CD8-positive, alpha-beta memory T cell (primary cell): ENCODE measurements at places on chromosomes 4 and X. TPM values are rescaled to one million over a fixed set of nuclear protein-coding genes. Genes with fewer than 3 reads are reported as not detected.
A peak's percentile ranks its signal among the peaks of the same experiment; 100 is the strongest.

DNA sequence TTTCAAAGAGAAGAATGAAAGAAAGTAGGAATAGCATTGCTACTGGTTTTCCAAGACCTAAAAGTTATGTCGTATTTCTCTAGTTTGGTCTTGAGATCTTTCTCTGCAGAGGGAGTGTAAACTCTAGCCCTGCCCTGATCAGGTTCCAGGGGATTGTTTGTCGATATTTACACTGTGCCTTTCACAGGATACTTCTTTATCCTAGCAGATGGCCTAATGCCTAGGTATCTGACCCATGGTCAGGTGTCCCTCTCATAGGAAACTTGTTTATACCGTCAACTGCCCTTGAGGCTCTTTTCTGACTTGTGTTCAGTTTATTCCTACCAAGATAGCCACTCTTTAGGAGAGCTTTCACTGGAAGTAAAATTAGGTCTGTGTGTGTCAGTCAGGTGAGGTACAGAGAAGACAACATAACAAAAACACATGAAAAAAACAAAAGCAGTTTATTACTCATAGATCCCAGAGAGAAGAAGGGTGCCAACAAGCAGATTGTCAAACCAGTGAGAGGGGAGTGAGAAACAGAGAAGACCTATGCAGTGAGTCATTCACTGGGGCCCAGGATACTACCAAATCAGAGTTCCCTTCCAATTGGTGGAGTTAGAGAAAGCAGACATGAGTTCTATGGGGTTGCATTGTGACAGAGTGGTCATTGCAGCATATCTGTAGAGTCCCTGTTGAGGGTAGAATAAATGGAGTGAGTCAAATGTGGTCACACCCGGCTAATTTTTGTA is 40.6 kb upstream of the THOC2 start:
- no peaks in the 10 kb centered on the region for H3K4me1 ChIP-seq
- no peak for DNase-seq
- H3K27me3 ChIP-seq = no peaks in the 10 kb centered on the region
- no peak overlapping the region for H3K4me3 ChIP-seq
- no peaks in the 10 kb centered on the region for H3K36me3 ChIP-seq

DNA sequence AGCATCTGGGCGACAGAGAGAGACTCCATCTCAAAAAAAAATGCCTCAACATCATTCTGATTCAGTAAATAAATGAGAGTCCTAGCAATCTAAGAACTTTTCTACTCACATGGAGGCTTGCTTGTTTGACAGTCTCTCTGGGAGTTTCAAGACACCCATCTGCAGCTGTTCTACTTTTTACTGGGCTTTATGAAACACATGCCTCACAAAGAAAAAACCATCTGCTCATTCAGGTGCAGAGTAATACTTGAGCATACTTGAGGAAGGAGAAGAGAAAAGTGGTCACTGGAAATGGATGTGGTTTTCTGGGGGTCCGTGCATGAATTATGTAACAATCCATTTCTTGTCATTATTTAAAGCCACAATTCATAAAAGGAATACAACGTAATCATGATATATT is 87.1 kb upstream of the DDX53 start:
- no peaks in the 10 kb centered on the region for H3K36me3 ChIP-seq
- H3K27me3 ChIP-seq = no peaks in the 10 kb centered on the region
- H3K4me1 ChIP-seq = no peaks in the 10 kb centered on the region
- H3K27ac ChIP-seq = no peak overlapping the region
- H3K4me3 ChIP-seq = no peak overlapping the region

- H3K36me3 ChIP-seq = no peaks in the 10 kb centered on the region
- no peaks in the 10 kb centered on the region for H3K27me3 ChIP-seq
- no peak overlapping the region for H3K27ac ChIP-seq
- no peak overlapping the region for H3K4me3 ChIP-seq
- H3K4me1 ChIP-seq = no peaks in the 10 kb centered on the region
Measured at GRCh38 chr4:137393044-137393443, 139.2 kb downstream of the PCDH18 start.

GRCh38 chr4:32985256-32985655 is 2265.1 kb downstream of the PCDH7 start:
- no peak overlapping the region for H3K4me3 ChIP-seq
- no peak overlapping the region for H3K27ac ChIP-seq
- no peaks in the 10 kb centered on the region for H3K36me3 ChIP-seq
- H3K4me1 ChIP-seq = no peaks in the 10 kb centered on the region
- DNase-seq = no peak

DNA sequence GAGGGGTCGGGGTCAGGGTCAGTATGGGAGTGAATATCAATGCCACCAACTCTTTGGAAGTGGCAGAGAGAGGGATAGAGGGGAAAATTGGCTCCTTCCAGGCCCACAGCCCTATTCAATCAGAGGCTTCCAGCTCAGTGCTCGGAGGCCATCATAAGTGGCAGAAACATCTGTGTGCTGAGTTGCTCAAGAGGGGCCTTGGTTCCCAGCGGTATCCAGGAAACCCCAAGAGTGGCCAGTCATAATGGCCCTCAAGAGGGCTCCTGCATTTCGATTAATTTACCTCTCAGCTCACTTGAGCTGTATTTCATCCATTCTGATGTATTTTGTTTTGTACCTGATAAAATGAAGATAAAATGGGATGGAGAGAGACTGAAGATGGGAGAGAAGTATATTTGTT is 154.3 kb upstream of the EOLA2 start:
- H3K36me3 ChIP-seq = no peaks in the 10 kb centered on the region
- H3K27ac ChIP-seq = no peak overlapping the region
- no peak overlapping the region for H3K4me3 ChIP-seq
- H3K4me1 ChIP-seq = no peaks in the 10 kb centered on the region

DNA sequence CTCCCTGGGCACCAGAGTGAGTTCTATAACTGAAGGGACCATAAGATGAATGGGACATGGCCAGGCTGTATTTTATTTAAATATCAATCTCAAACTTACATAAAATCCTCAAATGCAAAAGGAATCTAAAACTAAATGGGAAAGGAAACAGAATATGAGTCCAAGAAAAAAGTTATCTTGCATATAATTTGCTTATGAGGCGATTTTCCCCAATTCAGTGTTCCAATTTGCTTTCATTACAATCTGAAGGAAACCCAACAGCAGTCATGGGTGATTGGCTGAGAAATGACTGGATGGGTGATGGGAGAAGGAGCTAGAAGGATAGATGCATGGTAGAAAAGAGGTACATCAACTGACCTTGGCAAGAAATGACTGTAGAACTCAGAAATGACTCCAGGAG is 511.3 kb upstream of the TENM3 start:
- H3K27me3 ChIP-seq = no peaks in the 10 kb centered on the region
- no peak overlapping the region for H3K4me3 ChIP-seq
- no peak overlapping the region for H3K27ac ChIP-seq

GRCh38 chrX:44874420-44875184 is 1.6 kb downstream of the KDM6A start:
- peak; percentile 9 for DNase-seq
- peak overlapping the region; percentile 87 for H3K27ac ChIP-seq
- H3K4me1 ChIP-seq = peaks cover 18% of the 10 kb centered on the region
- no peaks in the 10 kb centered on the region for H3K27me3 ChIP-seq
- peak overlapping the region; percentile 86 for H3K4me3 ChIP-seq

GRCh38 chr4:23710298-23710697 is 179.5 kb downstream of the PPARGC1A start:
- no peak overlapping the region for H3K4me3 ChIP-seq
- no peak overlapping the region for H3K27ac ChIP-seq
- no peaks in the 10 kb centered on the region for H3K27me3 ChIP-seq
- H3K36me3 ChIP-seq = no peaks in the 10 kb centered on the region
- DNase-seq = no peak
- no peaks in the 10 kb centered on the region for H3K4me1 ChIP-seq

- H3K27me3 ChIP-seq = no peaks in the 10 kb centered on the region
- no peak for DNase-seq
- H3K27ac ChIP-seq = no peak overlapping the region
- no peaks in the 10 kb centered on the region for H3K4me1 ChIP-seq
- no peak overlapping the region for H3K4me3 ChIP-seq
Measured at GRCh38 chr4:183146478-183146877, 47.4 kb downstream of the WWC2 start.

DNA sequence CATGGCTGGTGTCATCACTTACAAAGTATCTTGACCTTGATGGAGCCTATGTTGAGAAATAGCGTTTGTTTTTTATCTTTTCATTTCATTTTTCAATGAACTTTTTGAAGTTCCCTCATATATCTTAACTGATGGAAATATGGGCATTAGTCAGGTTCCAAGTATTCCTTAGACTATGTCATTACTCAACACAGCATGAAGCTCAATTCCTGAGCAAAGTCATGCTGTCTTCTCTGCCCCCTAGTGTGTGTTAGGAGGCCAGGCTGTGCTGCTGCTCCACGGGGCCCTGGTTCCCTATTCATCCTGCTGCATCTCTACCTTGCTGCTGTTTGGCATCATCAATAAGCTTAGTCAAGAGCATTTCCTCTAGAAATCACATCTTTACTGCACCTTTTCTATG is 40.9 kb downstream of the GPR143 start:
- no peak overlapping the region for H3K4me3 ChIP-seq
- no peak for DNase-seq
- H3K4me1 ChIP-seq = no peaks in the 10 kb centered on the region
- H3K36me3 ChIP-seq = no peaks in the 10 kb centered on the region

DNA sequence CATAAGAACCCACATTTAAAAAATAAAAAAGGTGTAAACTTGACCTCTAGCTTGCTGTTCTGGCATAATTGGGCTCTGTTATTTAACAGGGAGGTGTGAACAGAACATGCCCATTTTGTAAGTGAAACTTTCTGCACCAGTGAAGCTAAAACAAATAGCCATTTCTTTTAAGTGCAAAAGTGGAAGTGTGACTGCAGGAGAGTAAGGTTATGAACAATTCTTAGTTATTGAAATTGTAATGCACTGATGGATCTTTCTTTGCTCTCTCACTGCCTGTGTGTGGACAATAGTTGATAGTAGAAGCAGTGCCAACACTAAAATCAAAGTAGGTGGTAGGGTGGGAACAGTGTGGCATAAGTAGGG is 12.6 kb downstream of the P2RY10 start:
- no peaks in the 10 kb centered on the region for H3K27me3 ChIP-seq
- DNase-seq = no peak
- H3K27ac ChIP-seq = no peak overlapping the region
- H3K4me1 ChIP-seq = peaks cover 49% of the 10 kb centered on the region
- H3K4me3 ChIP-seq = no peak overlapping the region
- H3K36me3 ChIP-seq = peaks cover 15% of the 10 kb centered on the region

DNA sequence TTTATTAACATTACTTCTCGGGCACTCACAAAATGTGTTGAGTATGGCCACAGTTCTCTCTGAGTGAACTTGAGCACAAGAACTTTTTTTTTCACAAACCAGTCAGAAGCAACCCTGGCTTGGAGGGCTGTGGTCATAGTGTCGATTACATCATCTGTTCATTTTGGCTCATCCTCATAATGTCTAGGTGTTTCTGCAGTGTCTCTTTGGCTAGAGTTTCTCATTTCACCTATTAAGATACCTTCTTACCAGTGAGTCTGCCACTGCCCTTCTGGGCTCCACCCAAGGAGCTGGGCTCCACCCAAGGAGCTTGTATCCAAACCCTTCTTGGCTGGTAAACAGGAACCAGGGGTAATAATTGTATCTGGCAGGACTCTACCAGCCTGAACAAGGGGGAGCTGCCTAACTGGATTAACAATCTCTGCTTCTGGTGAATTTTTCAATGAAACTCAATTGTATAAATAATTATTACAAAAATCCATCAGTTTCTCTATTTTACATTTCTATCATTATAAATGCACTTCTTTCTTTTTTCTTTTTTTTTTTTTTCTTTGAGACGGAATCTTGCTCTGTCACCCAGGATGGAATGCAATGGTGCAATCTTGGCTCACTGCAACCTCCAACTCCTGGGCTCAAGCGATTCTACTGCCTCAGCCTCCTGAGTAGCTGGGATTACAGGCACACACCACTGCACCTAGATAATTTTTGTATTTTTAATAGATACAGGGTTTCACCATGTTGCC is 667.7 kb upstream of the SLIT2 start:
- H3K4me1 ChIP-seq = no peaks in the 10 kb centered on the region
- H3K36me3 ChIP-seq = no peaks in the 10 kb centered on the region
- no peaks in the 10 kb centered on the region for H3K27me3 ChIP-seq
- H3K4me3 ChIP-seq = no peak overlapping the region

DNA sequence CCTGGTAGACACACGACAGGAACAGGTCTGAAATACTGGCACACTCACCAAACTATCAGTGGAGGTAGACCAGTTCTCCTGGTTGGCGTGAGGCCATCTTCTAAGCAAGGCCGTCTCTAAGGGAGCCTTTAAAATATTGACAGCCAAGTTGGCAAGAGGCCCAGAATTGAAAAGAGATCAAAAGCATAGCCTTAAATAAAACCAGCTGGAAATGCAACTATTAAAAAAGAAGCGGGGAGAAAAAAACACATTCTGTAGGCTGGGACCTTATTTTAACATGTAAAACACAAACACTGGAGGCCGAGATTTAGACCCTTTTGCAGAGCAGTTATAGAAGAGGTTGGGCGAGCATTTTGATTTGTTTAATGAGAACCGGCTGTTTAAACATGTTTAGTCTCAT is 233.0 kb upstream of the CLNK start:
- no peaks in the 10 kb centered on the region for H3K27me3 ChIP-seq
- H3K4me3 ChIP-seq = no peak overlapping the region
- H3K36me3 ChIP-seq = no peaks in the 10 kb centered on the region
- H3K27ac ChIP-seq = no peak overlapping the region
- H3K4me1 ChIP-seq = no peaks in the 10 kb centered on the region

DNA sequence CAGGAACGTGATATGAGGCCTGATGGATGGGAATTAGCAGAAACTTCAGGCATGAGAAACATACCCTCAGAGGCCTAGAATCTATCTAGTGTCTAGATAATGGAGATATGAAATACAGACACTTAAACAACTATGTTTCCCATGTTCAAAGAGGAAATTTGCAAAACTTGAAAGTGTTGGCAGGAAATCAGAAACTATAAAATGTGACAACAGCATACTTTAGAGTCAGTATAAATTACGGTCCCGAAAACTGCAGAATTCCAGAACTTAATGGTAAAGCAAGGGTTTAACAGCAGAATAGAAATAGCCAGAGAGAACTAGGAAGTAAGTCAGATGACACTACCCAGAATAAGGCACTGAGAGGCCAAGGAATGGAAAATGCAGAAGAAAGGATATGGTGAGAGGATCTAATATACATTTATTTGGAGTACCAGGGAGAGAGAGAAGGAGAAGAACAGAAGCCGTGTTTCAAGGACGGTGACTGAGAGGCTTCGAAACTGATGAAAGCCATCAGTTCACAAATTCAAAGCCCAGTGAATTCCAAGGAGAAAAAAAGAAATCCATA is 7.4 kb downstream of the HTT-AS start:
- no peaks in the 10 kb centered on the region for H3K27me3 ChIP-seq
- H3K4me1 ChIP-seq = no peaks in the 10 kb centered on the region
- H3K27ac ChIP-seq = no peak overlapping the region
- H3K36me3 ChIP-seq = no peaks in the 10 kb centered on the region

KIT gene
- total RNA-seq = 0.39 TPM

ZAR1 gene
- total RNA-seq = not detected

MGST2 gene
- 4.6 TPM for total RNA-seq

PPP2R2C gene
- not detected for total RNA-seq
